ENCODE measurements at places on chromosomes 1 and 21. TPM values are rescaled to one million over a fixed set of nuclear protein-coding genes. Genes with fewer than 3 reads are reported as not detected.

Gene ATP5PB
- total RNA-seq, result 265 TPM

Gene DMRTA2
- total RNA-seq, result not detected

Gene KRTAP19-1
- total RNA-seq, result not detected

Gene KCNJ9
- total RNA-seq, result not detected
